ENCODE measurements at places on chromosomes 6 and 20.

GRCh38 chr6:134449781-134450180, 131.9 kb upstream of the SGK1 start:
- DNase-seq: no peak

- DNase-seq: no peak
Observed at GRCh38 chr20:57990396-57990987, 238.0 kb downstream of the ANKRD60 start.

- no peak for DNase-seq
Observed at GRCh38 chr6:73231986-73232391, 6.7 kb upstream of the KHDC1L start.

DNA sequence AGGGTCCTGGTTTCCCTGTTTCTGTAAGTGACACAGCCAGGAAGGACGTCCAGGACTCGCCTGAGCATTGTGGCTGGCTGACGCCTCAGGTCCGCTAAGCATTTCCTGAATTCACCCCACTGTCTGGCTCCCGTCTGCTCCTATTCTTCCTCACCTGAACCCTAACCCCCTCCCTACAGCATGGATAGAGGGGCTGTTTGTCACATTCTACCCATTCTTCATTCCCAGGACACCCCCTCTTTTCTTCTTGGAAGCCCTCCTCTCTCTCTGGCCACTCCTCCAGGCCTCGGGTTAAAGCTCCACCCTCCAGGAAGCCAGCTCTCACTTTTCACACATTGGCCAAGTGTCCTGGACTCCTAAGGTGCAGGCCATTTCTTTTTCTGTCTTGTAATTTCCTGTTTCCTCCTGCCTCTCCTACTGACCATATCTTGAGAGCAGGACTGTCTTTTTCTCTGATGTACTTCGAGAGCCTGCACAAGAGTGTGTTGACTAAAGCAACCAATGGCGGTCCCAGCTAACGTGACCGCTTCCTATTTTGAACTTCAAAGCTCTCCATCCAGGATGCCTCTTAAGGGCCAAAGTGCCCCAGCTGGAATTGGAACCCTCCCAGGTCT, 24.2 kb upstream of the MYMX start:
- no peak for DNase-seq

DNA sequence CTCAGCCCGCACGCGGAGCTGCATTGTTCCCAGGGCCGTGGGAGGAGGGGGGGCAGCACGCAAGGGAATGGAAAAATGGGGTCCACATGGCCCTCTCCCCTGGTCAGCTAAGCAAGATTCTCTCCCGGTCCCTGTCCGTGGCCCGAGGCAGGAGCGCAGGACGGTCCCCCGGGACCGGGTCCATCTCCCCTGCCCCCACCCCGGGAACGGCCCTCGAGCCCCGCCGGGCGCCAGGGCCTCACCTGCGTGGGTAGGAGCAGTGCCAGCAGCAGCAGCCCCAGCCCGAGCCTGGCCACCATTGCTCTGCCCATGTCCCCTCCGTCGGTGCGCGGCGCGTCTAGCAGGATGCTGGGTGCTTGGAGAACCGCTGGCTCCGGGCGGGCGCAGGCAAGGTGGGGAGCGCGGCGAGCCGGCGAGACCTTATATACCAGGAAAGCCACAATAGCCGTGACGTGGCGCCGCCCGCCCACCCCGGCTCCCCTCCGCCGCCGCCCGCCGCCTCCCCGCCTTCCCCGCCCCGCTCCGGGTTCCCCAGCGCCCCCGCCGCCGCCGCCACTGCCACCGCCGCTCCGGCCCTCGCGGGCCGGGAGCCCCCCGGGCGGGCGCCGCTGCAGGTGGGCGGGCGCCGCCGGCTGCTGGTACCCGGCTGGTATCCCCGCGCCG, at the start of gene CD24:
CD24 (minus strand) TSS at position 394 of the 663 bp plus-strand sequence; CDS start at position 311, 83 bp downstream.
- DNase-seq: no peak

GRCh38 chr6:107983811-107984210, 25.8 kb upstream of the SEC63 start:
- DNase-seq: no peak

- no peak for DNase-seq
Observed at GRCh38 chr6:45931232-45931631, 84.4 kb downstream of the CLIC5 start.

DNA sequence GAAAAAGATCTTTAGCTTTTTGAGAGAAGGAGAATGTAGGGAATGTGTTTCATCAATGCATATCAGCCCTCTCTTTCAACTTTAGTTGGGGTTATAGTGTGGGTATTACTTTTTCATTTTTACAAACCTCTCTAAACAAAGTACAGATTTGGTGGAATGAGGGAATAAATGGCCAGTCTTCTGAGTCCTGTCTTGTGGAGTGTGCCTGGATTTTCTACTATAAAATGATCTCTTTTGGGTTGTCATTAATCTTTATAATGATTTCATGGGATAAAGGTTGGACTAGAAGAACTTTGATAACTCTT, 209.3 kb downstream of the RNF144B start:
- DNase-seq: no peak

DNA sequence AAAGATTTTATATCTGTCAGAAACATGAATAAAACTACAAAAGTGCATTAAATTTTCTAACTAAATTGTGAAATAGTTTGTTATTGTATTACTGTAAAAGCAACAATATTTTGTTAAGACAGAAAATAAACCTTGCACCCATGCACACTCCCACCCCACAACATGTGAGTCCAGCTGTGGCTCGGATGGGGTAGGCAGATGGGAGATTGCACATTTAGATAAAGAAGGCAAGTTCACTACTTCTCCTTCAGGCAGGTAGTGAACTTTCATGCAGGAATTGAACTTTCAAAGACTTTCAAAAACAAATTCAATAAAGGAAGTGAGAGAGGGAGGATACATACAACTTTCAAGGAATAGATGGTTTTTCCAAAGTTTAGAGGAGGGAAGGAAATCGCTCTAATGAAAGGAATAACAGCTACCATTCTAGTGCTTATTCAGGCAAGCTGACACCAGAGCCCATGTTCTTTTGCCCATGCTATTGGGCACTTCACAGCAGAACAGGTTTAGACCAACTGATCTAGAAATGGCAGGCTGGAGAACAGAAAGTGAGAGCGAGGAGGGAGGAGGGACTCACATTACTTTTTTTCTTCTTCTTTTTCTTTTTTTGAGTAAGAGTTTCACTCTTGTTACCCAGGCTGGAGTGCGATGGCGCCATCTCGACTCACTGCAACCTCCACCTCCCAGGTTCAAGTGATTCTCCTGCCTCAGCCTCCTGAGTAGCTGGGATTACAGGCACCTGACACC, 28.5 kb downstream of the SF3B5 start:
- no peak for DNase-seq

- no peak for DNase-seq
Observed at GRCh38 chr6:39867592-39867991, 66.7 kb downstream of the MOCS1 start.

GRCh38 chr6:149389509-149390297, 10.4 kb upstream of the SUMO4 start:
- no peak for DNase-seq

DNA sequence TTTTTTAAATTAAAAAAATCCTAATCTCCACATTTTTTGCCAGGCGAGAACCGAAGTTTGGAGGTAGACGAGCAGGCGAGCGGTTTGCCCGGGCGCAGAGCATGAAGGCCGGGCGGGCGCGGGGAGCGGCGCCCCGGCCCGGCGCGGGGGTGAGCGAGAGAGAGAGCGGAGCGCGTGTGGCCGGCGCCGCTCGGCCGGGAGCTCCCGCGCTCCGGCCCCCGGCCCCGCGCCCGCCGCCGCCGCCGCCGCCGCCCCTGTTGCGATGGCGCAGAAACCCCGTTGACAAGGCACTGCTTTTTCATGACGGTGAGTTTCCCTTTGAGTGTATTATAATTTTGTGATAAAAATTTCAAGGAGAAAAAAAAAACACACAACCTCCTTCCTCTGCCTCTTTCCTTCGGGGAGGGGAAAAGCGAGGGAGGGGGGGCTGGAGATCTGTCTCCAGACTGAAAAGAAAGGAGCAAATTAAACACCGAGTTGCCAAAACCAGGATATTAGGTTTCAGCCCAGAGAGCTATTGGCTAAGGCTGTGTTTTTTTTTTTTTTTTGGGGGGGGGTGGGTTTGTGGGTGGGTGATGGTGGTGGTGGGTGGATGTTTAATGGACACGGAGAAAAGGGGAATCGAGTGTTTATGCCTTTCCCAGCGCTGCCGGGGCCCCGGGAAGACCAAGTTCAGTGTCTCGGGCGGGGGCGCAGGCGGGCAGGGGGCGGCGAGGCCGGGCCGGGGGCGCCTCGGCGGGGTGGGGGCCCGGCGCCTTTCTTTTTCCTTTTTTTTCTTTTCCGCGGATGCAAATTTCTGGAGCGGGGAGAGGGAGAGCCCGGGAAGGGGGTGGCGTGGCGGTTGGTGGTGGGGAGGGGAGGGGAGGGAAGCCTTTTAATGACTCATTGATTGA, at the start of gene BICRAL:
BICRAL (plus strand) TSS at position 257 of the 893 bp plus-strand sequence. CDS start 39,971 bp downstream, outside the sequence.
- peak; percentile 64 for DNase-seq

GRCh38 chr6:125154118-125154760, 666 bp downstream of the TPD52L1 start:
- DNase-seq: no peak

GRCh38 chr6:82144007-82144851, 103.3 kb downstream of the IBTK start:
- DNase-seq: peak; percentile 49

DNA sequence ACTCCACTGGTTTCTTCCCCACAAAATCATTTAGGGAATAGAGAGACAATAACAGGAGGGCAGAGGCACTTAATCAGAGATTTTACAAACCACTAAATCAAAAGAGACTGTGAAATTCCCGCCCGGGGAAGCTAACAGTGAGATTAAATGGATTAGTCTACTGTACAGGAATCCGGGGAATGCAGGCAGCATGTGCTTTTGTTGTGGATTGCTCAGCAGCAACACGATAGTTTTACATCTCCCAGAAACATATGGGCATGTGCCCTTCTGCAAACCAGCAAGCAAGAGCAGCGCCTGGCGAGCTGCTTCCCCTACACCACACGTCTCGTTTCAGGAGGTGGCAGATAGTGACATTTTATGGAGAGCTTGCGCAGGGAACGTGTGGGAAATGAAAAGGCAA, 382.3 kb downstream of the CD83 start:
- no peak for DNase-seq

GRCh38 chr20:22008456-22008855, 303.0 kb downstream of the PAX1 start:
- DNase-seq: no peak

GRCh38 chr6:166001359-166001758, 166.3 kb downstream of the TBXT start:
- DNase-seq: no peak

GRCh38 chr6:25132934-25133333, 146.2 kb upstream of the CARMIL1 start:
- DNase-seq: no peak

DNA sequence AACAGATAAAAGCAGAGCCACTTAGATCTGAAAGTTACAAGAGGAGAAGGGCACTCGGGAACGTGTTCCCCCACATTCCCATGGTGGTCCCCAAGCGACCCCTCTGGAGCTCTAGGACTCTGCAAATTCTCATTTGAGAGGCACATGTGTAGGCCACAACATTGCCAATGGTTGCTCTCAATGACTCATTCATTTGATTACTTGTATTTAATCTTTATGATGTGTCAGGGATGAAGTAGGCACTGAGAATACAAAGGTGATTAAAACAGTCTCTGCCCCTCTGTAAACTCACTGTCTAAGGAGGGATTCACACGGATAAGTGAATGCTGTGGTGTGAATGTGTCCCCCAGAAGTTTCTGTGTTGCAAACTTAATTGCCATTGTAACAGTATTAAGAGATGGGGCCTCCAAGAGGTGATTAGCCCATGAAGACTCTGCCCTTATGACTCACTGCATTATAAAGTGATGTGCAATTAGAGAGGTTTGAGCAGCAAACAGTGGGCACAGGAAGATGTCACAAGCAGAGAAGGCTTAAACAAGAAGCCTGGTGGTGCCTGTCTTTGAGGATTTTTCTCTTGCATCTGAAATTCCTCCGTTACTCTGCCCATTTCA, 34.0 kb upstream of the TRAM2 start:
- DNase-seq: no peak

GRCh38 chr20:52340036-52340634, 148.6 kb upstream of the ZFP64 start:
- DNase-seq: no peak

- DNase-seq: no peak
Observed at GRCh38 chr6:138563650-138564049, 64.4 kb upstream of the NHSL1 start.

DNA sequence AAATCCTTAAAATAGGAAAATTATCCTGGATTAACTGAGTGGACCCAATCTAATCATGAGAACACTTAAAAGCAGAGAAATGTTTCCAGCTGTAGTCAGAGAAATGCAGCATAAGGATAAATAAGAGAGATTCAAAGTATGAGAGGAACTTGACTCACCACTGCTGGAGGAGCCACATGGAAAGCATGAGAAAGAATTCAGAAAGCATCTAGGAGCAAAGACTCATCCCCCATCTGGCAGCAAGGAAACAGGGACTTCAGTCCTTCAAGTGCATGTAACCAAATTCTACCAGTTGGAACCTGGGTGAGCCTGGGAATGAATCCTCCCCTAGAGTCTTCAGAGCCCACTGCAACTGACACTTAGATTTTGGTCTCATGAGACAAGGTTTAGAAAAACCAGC, 33.7 kb downstream of the RNF146 start:
- DNase-seq: no peak

- no peak for DNase-seq
Observed at GRCh38 chr6:4563877-4564276, 212.3 kb upstream of the CDYL start.
